NCI-H1417 treated with DMSO at 0.1 percent for 48 hours (cell line): ENCODE measurements at places on chromosomes 12 and 14.

GRCh38 chr12:54431911-54432814 is 13.1 kb upstream of the ITGA5 start:
- no peak for DNase-seq

DNA sequence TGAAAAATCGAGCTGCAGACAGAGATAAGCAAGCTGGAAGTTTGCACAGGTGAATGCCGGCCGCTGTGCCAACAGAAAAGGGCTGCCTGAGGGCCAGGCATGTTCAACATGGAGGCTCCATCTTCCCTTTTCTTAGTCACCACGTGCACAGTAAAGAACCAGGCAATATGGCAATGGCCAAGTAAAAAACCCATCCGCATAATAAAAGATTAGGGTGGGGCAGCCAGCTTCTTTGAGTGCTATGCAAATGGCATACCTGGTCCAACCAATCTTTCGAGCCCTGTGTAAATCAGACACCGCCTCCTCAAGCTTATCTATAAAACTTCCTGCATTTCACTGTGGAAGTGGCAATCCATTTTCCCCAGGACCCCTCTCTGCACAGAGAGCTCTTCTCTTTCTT is 16.7 kb downstream of the PNP start:
- DNase-seq: no peak

DNA sequence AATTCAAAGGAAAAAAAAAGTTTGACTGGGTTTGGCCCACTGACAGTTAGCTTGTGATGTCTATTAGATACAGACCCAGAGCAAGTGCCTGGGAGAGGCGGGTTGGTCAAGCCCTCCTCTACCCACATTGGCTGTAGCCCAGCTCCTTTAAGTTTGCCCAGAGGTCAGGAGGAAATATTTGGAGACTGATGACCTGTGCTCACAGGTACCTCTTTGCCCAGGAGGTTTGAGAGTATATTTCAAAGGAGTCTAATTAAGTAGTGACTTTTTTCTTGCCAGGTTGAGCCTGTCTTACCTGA is 21.8 kb upstream of the PDE1B start:
- DNase-seq: no peak

GRCh38 chr12:108855284-108856169 is 1.9 kb downstream of the SSH1 start:
- DNase-seq: no peak

GRCh38 chr12:48077111-48077510 is 28.8 kb downstream of the SENP1 start:
- no peak for DNase-seq

DNA sequence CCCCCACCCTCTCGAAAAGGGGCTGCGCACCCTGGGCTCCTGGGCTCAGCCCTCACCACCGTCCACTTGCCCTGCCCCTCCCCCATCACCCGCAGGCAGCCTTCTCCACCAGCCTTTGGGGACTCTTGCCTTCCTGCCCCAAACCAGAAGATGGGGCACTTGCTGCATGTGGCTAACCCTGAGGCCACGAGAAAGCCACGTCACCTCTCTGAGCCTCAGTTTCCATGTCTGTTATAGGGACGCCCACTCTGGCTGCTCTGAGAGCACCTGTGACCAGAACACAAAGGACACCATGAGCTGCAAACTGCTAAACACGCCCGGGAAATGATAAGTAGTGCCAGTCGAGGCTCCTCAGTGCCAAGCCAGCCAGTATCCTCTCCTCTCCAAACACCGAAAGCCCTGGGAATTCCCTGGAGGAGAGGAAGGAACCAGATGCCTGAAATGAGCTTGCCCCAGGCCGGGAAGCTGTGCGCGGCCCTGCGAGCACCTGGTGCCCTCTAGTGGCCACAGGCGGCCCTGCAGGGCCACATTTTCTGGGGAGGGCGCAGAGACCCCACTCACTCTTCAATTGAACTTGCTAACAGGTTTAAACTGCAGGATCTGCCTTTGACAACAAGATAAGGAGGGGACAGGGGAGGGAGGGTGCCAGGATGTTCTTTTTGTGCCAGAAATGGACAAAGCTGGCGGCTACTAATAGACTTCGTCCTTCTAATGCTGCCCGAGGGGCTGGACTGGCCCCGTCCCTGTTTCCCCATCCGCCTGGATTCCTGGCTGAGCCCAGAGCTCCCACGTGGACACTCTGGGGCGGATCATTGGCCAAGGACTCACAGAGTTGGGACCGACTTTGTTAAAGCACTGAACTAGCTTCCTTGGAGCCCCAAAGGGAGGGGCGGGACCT is 10.2 kb upstream of the SERPINA9 start:
- no peak for DNase-seq

- DNase-seq: no peak
Measured at GRCh38 chr12:103912069-103912468, 18.1 kb upstream of the HSP90B1 start.

DNA sequence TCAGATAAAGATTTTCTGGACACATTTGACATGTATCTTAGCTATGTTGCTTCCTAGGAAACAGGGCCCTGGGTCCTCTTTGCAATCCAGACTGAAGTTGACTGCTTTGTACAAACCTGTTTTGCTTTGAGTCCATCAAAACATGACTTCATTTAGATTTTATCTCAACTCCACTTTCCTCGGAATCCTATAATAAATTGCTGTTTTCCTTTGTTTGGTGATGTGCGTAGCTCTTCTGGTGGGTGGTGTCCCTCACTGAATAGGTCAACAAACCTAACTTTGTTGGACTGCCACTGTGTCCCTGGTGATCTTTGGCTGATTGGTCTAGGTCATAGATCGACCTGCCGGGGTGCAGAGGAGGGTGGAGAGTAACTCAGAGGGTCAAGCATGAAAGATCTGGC is 735 bp upstream of the P2RX7 start:
- DNase-seq: no peak

- peak; percentile 63 for DNase-seq
Measured at GRCh38 chr12:18224745-18225144, 36.6 kb upstream of the PIK3C2G start.

GRCh38 chr12:6555018-6555691 is 687 bp downstream of the IFFO1 start:
- no peak for DNase-seq

DNA sequence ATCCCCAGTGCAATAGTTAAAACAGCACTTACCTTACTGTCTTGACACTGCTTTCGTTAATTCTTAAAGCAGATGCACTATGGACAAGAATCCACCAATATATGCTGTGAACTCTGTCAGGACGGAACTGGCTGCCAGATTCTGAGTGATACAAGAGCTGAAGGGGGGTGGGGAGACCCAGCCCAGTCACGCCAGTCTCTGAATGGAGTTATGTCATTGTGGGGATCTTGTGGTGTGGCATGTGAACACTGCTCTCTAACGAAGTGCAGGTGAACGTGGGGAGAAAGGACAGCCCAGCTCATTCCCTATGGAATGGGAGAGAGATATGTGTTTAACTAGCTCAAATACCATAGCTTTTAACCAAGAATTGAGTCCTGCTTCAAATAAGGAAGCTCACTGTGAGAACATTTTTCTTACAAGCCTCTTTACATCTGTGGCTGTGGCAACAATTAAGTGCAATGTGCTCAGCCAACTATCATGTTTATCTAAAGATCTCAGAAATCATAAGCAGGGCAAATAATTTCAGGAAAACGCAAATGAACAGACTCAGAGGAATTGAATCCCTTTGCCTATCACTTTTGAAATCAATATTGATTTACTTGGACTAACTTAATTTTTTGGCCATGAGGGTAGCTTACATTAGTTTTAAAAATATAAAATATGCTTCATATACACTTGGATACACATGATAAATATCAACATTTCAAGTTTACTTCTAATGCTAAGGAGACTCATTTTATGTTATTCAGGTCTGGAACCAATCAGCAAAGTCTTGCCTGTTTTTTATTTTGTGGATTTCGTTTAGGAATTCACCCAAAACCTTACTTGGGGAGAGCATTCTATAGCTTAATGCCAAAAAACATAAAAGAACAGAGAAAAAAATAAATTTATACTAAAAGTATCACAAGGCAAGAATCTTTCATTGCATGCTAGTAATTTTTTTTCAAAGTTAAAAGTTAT is at the start of gene LUM:
Gene LUM (minus strand): TSS at position 129 of the 960 bp plus-strand sequence. CDS start 2,515 bp downstream, outside the sequence.
- no peak for DNase-seq

- DNase-seq: no peak
Measured at GRCh38 chr12:115096588-115097397, 412.8 kb upstream of the TBX3 start.

GRCh38 chr12:130162745-130163460 is 639 bp downstream of the FZD10 start:
- no peak for DNase-seq

DNA sequence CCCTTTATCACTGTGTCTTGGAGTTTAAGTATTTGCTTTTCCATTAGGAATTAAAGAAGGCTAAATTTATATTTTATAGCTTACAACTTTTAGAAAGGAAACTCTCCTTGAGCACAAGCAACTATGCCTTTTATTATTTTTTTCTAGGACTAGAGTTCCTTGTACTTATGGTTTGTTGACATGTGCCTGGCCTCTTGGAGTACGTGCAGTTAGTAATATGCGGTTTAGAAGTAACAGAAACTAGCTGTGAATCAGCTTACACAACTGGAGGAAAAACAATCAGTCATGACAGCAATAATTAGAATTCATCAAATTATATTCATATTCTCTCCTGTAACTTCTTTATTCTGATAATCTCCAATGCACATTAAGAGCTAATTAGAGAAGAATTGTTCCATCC is 428.7 kb downstream of the AEBP2 start:
- DNase-seq: no peak

- DNase-seq: no peak
Measured at GRCh38 chr12:48739618-48740269, 23.2 kb upstream of the CCNT1 start.

GRCh38 chr12:62933602-62934238 is 1.2 kb downstream of the PPM1H start:
- DNase-seq: no peak

- no peak for DNase-seq
Measured at GRCh38 chr12:943051-943450, 6.4 kb downstream of the RAD52 start.

DNA sequence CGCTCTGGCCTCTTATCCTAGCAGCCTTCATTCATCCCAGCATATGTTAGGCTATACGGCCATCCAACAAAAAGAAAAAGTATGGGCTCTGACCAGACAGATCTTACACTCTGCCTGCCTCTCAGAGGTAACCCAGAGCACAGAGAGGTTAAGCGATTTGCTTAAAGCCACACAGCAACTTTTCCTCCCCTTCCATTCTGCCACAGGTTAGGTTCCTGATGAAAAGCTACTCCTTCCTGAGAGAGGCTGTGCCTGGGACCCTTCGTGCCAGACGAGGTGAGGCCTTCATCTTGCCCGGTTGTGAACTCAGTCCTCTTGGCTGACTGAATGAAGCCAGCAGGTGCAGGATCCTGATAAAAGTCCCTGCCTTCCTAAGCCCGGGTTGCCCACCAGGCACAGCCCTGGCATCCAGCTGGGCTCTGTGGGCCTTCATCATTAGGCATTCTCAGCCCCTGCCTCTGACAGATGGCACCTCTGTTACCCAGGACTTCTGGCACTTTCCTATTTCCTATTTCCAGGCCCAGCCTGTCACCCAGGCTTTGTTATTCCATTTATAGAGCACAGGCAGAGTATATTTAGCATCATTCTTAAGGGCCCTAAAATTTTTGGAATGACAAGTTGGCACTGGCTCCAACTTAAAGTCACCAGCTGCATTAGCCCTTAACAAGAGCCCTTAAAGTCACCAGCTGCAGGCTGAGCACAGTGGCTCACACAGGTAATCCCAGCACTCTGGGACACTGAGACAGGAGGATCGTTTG is 12.8 kb downstream of the SOAT2 start:
- no peak for DNase-seq

DNA sequence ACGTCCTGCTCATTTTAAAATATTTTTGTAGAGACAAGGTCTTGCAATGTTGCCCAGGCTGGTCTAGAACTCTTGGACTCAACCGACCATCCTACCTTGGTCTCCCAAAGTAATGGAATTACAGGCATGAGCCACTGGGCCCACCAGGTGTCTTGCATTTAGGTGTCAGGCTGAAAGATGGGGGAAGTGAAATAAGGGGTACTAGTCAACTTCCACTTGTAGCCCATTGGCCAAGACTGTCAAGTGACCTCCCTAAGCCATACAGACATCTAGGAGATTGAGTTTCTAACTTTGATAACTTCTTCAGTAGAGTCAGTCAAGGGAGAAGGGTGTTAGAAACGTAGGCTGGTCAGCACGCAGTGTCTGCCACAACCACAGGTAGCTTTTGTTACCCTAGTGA is 32.0 kb downstream of the ARF6 start:
- no peak for DNase-seq

GRCh38 chr14:75689012-75689411 is 28.0 kb downstream of the TTLL5 start:
- no peak for DNase-seq

DNA sequence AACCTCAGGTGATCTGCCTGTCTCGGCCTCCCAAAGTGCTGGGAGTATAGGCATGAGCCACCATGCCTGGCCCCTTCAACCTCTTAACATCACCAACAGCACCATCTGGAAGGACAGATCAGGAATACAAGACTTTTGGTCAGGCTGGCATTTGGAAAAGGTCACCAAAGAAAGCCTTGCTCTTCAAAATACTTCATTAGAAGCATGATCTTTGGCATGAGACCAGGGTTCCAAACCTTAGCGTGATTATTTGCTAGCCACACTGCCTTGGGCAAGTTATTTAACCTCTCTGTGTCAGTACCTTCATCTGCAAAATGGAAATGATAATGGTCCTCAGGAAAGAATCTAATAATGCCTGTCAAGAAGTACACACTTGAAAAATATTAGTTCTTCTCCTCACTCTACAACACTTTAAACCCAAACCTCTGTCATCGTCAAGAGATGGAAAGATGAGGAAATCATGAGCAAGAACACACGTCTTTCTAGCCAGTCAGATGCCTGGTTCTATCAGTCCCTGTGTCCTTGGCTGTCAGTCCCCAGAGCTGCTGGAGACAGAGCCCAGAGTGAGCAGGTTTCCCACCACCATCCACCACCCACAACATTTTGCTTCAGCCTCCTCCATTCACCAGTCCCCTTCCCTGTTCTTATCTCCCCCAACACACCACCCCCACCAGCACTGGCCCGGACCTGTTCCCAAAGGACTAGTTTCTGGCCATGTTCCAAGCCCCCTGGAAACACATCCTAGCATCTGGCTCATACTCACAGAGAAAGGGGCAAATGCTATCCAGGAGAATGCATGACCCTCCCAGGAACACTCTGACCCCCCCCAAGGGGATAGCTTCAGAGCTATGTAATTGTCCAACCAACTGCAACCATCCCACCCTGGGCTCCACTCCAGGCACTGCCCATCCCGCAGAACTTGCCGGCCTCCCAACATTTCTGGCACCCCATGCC is 2.0 kb downstream of the ADCY6 start:
- no peak for DNase-seq

GRCh38 chr12:113135178-113136127 is at the start of gene RASAL1:
Gene RASAL1, minus strand, starts transcription at chr12:113135761. Its CDS starts 299 bp downstream, at chr12:113135462.
- DNase-seq: no peak

GRCh38 chr12:130712346-130713065 is 3.6 kb downstream of the RIMBP2 start:
- DNase-seq: no peak
